Dorsolateral prefrontal cortex (tissue), 122 donors: ENCODE measurements at places on chromosomes 7 and 10.
A peak's percentile ranks its signal among the peaks of the same experiment; 100 is the strongest.

DNA sequence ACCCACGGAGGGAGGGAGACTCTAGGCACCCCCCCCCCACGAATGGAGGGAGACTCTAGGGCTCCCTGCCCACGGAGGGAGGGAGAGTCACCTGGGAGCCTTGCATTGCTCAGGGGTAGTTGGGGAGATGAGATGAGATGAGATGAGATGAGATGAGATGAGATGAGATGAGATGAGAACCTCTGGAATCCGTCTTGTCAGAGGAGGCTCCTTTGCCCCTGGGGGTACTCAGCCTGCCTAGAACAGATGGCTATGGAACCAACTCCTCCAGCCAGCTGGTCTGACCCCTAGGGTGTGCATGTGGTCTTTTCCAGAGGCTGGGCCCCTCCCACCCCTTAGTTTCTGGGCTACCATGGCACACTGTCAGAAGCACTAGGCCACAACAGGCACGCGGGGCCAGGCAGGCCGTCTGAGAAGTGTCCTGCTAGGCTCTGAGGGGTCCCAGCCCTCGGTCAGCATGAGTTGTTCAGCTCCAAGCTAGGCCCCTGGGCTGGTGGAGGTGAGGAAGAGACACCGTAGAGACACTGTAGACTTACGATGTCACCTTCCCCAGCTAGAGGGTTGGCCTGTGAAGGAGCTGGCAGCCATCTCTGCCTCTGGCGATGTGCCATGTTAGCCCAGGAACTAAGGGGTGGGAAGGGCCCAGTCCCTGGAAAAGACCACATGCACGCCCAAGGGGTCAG lies 8.8 kb downstream of the TSPAN15 start:
- no peak for DNase-seq

DNA sequence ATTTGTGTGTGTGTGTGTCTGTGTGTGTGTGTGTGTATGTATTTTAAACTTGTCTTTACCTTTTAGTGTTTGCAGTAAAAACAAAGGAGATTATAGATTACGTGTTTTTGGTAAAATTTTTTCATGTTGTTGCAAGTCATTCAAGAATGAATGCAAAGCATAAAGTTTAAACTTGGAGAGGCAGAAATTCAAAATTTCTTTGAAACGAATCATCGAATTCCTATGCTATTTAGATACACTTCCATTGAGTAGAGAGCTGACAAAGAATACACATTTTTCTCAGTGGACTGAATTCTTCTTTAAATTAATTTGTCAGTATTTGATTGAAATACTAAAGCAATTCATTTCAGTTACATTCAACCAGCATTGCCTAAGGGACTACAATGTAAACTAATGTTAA lies 66.0 kb upstream of the HDAC9 start:
- no peak for DNase-seq

DNA sequence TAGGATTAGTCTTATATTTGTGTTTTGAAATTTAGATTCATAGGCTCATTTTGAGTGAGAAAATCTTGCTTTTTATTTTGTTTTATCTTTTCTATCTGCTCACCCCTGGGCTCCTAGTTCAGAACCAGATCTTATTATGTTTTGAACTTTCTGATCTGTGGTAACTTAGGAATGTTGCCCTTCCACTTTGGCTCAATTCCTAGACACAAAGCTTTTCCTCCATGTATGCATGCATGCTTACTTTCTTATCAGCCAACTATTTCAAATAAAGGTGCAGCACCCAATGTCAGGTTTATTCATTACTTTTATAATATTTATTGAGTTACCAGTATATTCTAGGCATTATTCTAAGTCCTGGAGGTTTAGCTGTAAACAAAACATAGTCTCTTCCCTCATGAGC lies 374.8 kb upstream of the KIAA1217 start:
- no peak for DNase-seq

GRCh38 chr10:4043897-4044665 lies 259.1 kb upstream of the KLF6 start:
- DNase-seq, result no peak

- peak; percentile 90 for DNase-seq
Observed at GRCh38 chr10:101031796-101032636, 982 bp downstream of the SFXN3 start.

DNA sequence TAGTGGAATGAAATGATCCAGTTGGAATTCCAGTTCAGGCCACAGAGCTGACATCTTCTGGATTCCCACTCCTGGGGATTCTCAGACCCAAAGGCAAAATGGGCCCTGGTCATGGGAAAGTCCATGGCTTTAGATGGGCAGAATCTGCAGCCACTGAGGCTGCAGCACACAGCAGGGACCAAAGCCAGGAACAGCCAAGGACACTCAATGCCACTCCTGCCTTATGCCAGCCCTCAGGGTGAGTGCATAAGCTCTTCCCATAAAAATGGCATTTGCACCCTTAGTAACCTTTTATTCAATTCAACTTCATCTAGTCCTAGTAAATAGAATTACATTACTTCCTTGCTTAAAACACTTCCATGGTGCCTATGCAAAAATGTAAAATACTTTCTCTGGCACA lies 274.4 kb downstream of the KCNMA1 start:
- no peak for DNase-seq

GRCh38 chr10:79028056-79028430 lies 40.7 kb upstream of the ZMIZ1 start:
- DNase-seq, result no peak

DNA sequence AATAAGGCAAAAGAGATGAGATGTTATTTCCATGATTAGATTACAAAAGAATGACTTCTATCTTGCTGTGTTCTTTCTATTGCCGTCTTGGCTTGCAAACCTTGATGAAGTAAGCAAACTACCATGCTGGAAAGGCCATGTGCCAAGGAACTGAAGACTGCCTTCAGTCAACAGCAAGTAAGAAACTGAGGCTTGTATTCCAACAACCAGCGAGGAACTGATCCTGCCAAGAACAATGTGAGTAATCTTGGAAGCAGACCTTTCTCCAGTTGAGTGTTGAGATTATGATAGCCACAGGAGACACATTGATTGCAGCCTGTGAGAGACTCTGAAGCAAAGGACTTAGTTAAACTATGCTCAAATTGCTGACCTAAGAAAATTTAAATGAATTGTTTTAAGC lies 164.6 kb upstream of the GRM3 start:
- no peak for DNase-seq

DNA sequence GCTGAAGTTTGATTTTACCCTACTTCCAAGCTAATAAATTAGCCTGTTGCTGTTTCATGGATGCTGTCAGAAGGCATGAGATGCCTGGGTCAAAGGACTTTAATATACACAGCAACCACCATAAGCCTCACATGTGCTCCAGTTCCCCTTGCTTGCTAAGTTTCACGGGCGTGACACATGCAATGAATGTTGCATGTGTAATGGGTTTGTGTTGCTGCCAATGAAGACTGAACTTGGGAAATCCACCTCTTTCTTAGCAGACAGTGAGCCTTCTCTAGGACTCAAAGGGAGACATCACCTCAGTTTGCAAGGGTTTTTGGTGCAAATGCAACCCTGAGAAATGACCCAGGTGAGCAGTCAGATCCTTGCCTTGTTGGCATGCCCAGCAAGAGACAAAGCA lies 505.5 kb upstream of the PODXL start:
- no peak for DNase-seq

DNA sequence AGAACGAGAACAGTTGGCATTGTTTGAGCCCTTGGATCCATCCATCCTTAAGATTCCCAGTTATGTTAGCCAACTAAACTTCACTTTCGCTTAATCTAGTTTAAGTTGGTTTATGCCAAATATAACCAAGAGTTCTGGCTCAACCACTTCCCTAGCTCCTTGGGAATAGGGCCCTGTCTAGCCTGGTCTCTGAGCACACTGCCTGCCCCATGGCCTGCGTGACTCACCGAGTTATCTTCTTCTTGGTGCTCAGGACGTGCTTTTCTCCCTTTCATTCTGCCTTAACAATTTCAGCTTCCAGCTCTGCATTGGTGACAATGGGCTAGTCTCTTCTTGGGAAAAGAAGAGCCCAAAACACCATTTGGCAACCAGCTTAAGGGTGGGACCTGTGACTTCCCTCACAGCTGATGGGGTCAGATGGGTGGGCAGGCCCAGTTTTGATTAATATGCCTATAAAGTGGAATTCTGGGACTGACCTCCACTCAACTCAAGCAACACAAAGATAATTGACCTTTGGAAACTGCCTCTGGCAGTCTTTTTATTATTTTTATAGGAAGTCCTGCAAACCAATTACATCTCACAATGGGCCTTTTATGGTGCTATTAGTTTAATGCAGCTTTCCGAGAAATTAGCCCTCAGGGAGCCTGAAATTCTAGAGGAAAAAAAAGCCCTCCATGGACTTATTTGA lies 126.4 kb downstream of the CFAP58 start:
- DNase-seq, result no peak

- no peak for DNase-seq
Observed at GRCh38 chr10:92027141-92027540, 103.6 kb downstream of the BTAF1 start.
